NCI-H1436 treated with DMSO at 0.1 percent for 48 hours (cell line): ENCODE measurements at places on chromosomes 12 and 14.

DNA sequence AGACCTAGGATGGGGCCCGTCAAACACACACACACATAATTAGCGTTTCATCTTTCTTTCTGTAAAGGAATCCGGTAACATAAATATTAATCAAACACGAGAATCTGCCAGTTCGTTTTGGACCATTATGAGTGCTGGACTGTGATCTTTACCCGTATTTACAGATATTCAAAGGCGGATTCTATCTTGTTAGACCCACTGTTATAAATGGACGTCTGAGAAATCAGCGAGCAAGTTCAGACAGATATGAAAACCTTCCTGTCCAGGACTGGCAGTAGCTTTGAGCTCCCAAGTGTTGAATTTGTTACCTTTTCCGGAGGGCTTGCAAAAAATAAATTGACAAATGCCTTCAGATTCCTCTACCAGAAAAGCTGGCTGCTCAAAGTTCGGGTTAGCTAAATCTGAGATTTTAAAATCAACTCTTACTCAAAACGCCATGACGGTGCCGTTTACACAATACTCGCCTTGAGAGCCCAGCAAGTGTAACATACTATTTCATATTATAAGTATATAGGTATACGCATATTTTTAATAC lies 27.6 kb downstream of the BCL11B start:
- no peak for DNase-seq

DNA sequence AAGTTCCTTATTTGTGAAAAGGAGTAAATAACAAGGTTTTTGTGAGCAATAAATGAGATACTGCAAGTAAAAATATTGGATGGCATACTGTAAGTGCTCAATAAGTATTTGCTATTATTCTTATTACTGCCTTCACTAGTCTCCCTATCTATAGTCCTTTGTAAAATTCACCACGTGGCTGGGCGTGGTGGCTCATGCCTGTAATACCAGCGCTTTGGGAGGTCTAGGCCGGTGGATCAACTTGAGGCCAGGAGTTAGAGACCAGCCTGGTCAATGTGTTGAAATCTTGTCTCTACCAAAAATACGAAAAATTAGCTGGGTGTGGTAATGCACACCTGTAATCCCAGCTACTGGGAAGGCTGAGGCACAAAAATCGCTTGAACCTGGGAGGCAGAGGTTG lies 18.6 kb upstream of the CALM1 start:
- no peak for DNase-seq

- DNase-seq: no peak
Observed at GRCh38 chr12:69698054-69698453, 1.0 kb downstream of the BEST3 start.

DNA sequence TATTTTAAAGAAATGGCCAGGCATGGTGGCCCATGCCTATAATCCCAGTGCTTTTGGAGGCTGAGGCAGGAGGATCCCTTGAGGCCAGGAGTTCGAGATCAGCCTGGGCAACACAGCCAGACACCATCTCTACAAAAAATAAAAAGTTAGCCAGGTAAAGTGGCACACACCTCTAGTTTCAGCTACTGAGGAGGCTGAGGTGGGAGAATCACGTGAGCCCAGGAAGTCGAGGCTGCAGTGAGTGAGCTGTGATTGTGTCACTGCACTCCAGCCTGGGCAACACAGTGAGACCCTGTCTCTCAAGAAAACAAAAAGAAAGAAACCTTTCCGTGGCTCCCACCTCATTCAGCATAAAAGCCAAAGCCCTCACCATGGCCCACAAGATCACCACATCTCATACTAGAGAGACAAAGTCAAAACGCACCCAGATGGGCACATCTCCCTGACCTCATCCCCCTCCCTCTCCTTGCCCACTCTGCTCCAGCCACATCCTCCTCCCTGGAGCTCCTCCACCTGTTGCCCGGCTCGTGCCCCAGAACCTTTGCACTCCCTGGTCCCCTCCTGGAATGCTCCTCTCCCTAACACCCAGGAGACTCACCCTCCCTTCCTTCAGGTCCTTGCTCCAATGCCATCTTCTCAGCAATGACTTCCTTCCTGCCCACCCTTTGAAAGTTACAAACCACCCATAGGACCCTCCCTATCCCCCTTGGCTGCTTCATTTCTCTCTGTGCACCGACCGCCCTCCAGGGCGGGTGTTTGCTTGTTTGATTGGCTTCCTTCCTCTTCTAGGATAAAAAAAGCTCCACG lies 4.8 kb upstream of the SCARB1 start:
- DNase-seq: no peak
